Fibroblast of lung (primary cell): ENCODE measurements at places on chromosomes 1 and 21. TPM values are rescaled to one million over a fixed set of nuclear protein-coding genes. Genes with fewer than 3 reads are reported as not detected.

PROK1 gene
- not detected in 2 replicates for total RNA-seq

IL10RB gene
- total RNA-seq: 58.0 and 64.1 TPM in 2 replicates

KIF21B gene
- total RNA-seq: under 0.01 and 0.26 TPM in 2 replicates

GNG4 gene
- under 0.01 TPM in 2 replicates for total RNA-seq

SPATA45 gene
- 0.51 and 0.83 TPM in 2 replicates for total RNA-seq

ARV1 gene
- 13.6 and 16.8 TPM in 2 replicates for total RNA-seq

OR2G6 gene
- total RNA-seq: not detected in 2 replicates

TM2D1 gene
- 55.7 and 58.6 TPM in 2 replicates for total RNA-seq
